ENCODE measurements at places on chromosomes 12 and 14.

DNA sequence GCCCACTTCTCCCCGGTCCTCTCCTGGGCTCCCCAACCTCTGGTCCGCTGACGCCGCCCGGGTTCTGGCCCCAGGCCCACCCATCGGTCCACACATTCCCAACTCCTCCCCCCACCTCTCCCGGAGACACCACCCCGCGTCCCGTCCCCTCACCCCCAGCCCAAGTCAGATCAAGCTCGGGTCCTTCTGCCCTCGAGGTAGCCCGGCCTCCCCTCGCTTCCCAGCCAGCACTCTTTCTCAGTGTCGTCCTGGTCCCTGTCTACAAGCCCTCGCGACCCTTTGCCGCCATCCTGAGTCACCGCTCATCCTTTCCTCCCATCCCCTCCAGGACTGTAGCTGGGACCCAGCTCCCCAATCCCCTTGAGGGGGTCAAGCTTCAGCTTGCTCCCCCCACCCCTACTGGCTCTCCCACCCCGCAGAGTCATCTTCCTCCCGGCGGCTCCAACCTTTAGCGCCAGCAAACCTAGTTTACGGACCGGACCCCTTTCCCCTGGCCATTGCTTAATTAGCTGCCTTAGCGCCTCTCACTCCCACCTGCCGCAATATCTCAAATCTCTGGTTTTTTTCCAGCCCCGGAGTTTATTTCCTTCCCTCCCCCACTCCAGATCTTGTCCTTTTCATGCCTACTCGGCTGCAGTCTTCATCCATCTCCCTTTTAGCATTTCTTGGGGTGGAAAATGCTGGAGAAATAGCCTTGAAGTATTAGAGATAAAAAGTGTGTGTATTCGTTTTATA, 1.1 kb downstream of the PPP4R4 start:
- DNase-seq, result no peak

- DNase-seq, result no peak
Observed at GRCh38 chr14:24712909-24713308, 78.9 kb upstream of the GZMB start.

GRCh38 chr14:41872931-41873685, 266.4 kb downstream of the LRFN5 start:
- no peak for DNase-seq

DNA sequence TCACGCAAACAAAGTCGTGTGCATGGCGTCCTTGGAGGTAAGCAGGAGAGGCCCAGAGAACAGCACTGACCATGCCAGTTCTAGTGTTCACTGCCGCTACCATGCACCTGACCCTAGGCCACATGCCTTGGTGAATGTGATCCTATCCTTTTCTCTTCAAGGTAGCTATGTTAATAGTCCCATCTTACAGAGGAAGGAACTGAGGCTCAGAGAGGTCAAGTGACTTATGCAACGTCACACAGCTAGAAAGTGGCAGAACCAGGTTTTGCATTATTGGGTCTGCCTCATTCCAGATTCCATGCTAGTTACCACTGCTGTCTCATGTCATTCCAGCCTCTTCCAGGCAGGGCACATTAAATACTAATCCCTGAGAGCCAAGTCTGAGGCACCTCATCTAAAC, 85.2 kb downstream of the FOXN4 start:
- no peak for DNase-seq

- no peak for DNase-seq
Observed at GRCh38 chr12:116636608-116637519, 77.7 kb downstream of the MAP1LC3B2 start.

DNA sequence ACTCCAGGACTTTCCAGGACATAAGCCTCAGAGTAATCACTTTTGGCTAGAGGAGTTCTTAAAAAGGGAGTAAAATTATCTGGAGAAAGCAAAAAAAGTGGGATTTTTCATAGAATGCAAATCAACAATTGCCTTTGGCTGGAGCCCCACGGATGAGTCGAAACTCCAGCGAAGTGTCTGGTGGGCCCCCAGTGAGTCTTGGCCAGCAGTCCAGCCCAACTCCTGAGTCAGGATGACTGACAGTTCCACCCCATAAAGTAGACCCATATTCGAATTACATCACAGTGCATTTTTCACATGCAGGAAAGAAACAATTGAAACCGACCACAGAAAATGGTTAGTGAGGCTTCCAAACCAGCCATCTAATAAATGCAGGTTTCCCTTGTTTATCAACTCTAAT, 265.7 kb downstream of the BCL11B start:
- no peak for DNase-seq

DNA sequence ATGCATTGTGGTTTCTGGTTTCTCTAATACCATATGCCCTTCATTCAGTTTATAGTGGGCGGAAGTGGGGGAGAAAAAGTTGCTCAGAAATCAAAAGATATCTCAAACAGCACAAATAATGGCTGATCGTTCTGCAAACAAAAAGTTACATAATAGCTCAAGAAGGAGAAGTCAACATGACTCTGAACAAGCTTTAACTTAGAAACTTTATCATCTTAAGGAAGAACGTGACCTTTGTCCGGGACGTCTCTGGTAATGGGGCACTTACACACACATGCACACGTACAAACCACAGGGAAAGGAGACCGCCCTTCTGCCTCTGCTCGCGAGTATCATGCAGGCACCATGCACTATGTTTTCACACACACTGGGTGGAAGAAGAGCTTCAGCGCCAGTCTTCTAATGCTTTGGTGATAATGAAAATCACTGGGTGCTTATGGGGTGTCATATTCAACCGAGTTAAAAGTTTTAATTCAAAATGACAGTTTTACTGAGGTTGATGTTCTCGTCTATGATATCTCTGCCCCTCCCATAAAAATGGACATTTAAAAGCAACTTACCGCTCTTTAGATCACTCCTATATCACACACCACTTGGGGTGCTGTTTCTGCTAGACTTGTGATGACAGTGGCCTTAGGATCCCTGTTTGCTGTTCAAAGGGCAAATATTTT, 4.7 kb downstream of the FOS start:
- peak; percentile 39 for DNase-seq

DNA sequence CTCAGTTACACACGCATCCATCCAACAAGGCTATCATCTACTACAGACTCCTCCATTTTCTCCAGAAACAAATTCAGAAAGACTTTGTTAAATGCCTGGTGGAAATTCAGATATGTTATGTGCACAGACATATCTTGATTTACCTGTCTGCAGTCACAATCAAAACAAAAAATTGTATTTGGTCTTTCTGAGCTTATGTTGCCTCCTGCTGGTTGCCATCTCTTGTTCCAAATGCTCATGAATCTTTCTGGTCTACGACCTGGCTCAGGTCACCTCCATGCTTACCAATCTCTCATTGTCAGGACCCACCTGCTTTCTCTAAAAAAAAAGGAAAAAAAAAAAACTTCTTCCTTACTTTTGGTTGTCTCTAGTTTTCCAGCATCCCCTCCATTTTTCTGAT, 169.2 kb upstream of the PLXNC1 start:
- DNase-seq, result peak; percentile 32

DNA sequence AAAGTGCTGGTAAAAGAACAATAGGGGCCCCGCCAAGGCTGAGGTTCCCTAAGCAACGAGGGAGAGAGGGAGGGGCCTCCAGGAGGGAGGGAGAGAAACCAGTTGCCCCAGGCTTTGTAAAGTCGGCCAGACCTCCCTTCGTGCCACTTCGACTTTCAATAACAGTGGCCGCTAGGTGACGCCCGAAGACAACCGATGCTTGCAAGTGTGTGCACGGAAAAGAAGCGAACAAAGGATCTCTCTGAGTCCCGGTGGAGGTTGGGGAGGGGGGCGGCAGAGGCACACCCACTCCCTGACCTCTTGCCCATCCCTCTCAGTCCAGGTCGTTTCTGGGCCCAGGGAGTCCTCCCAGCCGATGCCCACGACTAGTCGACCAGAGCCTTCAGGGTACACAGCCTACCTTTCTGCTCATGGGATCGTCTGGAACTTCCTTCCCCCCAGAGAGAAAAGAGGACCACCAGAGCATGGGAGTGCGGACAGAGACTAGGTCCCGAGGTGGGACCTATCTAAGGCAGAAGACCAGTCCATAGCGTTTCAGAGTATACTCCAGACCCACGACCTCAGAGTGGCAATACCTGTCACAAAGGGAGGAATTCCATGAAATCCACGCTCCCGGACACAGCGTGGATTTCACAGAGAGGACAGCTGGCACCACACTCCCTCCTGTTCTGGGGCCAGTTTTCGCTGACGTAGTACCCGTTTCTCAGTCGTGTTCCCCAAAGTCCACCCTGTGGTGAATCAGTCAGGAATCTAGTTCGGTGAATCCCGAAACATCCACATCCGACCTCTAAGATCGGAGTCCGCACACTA, 262.7 kb upstream of the ALG10B start:
- no peak for DNase-seq

- DNase-seq, result no peak
Observed at GRCh38 chr14:22232933-22233332, 356.1 kb downstream of the DAD1 start.

DNA sequence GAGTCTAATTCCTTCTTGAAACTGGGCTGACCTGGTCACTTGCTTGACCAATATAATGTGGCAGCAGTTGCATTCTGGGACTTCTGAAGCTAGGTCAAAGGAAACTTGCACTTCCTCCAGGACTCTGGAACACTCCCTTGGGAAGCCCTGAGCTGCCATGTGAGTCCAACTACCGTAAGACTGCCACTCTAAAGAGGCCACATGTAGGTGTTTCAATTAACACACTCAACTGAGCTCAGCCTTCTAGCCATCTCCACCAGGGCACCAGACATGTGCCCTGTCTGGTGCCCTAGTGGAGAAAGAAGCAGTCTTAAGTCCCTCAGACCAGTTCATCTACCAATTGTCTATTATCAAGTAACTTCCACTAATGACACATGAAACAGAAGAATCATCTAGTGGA, 6.1 kb upstream of the TEP1 start:
- DNase-seq, result no peak

DNA sequence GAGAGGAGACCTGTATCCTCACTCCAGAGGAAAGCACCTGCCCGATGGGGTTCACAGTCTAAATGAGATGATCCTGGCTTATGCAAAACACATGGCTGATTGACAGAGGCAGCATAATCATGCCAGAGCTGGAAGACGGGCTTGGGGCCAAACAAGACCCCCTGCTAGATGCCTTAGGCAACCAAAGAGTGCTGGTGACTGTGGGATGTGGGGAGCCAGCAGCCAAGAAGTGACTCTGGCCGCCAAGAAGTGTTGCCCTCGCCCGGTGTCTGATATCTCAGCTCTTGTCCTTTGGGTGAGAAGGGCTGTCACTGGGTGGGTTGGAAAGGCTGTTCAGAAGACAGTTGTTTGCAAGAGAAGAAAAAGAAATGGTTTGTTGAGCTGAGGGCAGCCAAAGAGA, 56.7 kb downstream of the PLEKHG3 start:
- no peak for DNase-seq

DNA sequence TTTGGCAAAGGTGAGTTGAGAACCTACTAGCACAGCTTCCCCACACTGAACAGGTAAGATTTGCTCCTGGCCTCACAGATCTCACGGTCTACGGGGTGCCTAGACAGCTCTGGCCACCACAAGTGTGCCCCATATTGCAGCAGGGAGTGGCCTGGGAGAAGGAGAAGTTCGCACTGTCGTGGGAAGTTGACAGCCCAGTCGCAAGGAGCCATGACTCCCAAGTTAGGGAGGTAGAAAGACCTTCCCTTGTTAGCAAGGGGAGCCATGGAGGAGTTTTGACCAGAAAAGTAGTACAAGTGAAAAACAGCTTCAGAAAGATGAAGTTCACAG, 316.3 kb downstream of the BCL11B start:
- no peak for DNase-seq

- DNase-seq, result no peak
Observed at GRCh38 chr12:57173089-57173488, 25.7 kb upstream of the LRP1-AS start.

DNA sequence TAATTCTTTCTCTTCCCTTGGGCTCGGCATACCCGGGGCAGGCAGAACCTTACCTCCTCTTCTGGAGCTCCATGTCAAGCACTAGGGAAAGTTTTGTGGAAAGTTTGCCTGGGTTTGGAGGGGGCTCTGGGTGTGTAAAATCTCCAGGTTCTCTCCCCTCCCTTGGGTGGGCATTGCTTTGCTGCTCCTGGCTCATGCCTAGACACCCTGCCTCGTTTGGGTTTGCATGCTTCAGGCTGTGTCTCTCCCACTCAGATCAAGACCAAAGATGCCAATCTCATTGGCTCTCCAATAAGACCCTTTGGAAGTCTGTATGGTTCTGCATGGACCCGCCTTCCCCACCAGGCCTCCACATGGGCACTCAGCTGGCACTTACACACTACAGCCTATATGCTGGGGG, 6.2 kb upstream of the KRT2 start:
- no peak for DNase-seq

GRCh38 chr14:101711041-101711856, 50.3 kb upstream of the PPP2R5C start:
- DNase-seq, result no peak

DNA sequence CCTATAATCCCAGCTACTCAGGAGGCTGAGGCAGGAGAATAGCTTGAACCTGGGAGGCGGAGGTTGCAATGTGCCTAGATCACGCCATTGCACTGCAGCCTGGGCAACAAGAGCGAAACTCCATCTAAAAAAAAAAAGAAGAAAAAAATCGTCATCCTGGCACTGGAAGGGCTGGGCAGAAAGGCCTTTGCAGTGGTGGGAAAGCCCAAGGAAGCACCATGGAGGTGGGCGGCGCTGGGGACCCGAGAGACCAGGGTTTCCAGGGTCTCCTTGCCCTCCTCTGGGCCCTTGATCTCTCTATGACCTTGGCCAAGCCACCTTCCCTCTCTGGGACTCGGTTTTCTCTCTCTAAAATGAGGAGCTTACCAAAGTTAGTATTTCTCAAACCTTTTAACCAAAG, 65.4 kb downstream of the LGMN start:
- no peak for DNase-seq

- no peak for DNase-seq
Observed at GRCh38 chr14:90405101-90405500, 8.3 kb downstream of the CALM1 start.

DNA sequence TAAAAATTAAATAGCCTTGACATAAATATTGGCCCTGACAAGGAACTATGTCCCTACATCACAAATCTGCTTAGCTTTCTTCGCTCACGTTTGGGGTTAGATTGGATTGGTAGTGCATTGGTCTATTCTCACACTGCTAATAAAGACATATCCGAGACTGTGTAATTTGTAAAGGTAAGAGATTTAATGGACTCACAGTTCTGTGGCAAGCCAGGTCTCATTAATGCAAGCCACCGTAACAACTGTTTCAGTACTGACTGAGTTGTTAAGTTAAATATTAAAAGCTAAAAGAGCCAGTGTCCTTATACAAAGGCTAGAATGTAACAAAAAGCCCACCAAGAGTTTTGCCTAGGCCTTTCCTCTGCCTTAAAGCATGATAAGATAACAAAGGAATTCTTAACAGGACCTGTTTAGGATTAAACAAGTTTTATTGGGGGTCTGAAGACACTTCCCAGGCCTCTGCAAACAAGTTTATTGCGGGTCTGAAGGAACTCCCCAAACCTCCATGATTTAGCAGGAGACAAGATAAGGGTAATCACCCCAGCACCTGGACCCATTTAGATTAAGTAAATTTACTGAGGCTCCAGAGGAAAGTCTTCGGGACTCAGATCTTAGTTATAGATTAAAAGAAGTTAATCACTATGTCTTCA, 88.2 kb upstream of the PTGDR start:
- DNase-seq, result no peak

GRCh38 chr14:41313196-41313595, 293.5 kb upstream of the LRFN5 start:
- no peak for DNase-seq

- DNase-seq, result no peak
Observed at GRCh38 chr12:131962069-131962468, 12.3 kb downstream of the EP400 start.

- no peak for DNase-seq
Observed at GRCh38 chr14:74348241-74348734, at the start of gene VRTN. VRTN (plus strand) TSS chr14:74348471; CDS start chr14:74356784, 8,313 bp downstream.

All from stimulated activated naive CD4-positive, alpha-beta T cell (primary cell).